HuH-7.5 (cell line): ENCODE measurements at places on chromosomes 12 and 14.

DNA sequence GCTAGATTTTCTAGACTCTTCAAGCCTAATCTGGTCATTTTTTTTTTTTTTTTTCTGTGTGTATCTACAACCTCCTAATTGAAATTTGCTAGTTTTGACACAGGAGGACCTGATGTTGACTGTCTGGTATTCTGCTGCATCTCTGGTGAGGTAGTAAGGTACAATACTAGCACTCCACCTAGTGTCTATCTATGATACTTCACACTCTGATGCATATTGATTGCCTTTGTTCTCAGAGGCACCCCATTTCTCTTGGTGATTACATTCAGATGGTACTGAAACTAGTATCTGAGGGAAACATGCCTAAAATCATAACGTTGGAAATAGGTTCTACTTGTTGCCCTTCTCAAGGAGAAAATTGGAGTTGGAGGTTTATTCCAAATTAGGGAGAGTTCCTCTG lies 930.5 kb upstream of the NOVA1 start:
- DNase-seq, result peak; percentile 25

- DNase-seq, result no peak
Observed at GRCh38 chr14:24857277-24857676, 192.7 kb downstream of the STXBP6 start.

GRCh38 chr14:105060751-105061427 lies 4.3 kb downstream of the GPR132 start:
- no peak for DNase-seq

- no peak for DNase-seq
Observed at GRCh38 chr14:79325071-79325470, 886.2 kb downstream of the DIO2 start.

DNA sequence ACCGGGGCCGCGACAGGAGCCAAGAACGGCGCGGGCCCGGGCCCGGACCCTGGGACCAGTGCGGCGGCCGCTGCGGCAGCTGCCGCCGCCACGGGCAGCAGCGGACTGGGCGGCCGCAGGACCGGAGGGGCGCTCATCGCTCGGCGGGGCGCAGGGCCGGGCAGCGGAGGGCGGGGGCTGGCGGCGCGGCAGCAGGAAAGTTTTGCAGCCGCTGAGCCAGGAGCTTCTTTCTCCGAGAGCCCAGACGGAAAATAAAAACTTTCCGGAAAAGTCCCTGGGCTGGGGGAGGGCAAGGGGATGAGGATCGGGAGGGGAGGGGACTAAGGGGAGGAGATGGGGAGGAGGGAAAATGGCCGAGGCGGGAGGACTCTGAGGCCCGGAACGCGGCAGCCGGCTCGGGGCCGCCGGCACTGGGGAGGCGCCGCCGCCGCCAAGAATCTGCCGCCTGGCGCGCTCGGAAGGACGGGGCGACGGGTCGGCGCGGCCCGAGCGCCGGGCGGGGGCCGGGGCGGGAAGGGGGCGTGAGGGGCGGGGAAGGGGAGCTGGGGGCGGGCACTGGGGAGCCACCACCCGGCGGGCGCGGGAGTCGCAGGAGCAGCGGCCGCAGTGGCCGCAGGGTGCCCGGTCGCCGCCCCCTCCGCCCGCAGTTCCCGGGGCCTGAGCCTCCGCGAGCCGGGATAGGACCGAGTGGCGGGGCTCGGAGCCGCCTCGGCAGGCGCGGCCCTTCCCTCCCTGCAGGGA lies at the start of gene PRKD1:
Gene PRKD1, minus strand, starts transcription at position 472 of the 741 bp plus-strand sequence.
- DNase-seq, result peak; percentile 92

DNA sequence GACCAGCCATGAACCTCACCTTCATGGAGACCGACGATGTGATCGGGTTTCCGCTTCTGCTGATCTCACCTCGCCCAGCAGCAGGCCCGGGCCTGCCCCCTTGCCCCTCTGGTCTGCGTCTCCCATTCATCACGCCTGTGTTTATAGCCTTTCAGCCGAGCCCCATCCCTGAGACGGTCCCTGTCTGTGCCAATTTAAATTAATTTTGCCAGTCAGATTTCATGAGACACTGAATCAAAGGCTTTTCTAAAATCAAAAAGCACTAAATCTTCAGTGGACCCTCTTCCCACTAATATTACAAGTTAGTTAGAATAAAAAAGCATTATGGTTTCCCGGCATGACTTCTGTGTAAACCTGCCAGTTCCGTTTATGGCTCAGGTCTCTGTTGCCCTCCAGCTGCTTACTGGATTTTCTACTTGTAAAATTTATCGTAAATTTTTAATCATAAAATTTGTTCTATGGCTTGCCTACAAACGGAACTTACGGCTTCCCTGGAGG lies 155.9 kb downstream of the ESRRB start:
- DNase-seq, result no peak

DNA sequence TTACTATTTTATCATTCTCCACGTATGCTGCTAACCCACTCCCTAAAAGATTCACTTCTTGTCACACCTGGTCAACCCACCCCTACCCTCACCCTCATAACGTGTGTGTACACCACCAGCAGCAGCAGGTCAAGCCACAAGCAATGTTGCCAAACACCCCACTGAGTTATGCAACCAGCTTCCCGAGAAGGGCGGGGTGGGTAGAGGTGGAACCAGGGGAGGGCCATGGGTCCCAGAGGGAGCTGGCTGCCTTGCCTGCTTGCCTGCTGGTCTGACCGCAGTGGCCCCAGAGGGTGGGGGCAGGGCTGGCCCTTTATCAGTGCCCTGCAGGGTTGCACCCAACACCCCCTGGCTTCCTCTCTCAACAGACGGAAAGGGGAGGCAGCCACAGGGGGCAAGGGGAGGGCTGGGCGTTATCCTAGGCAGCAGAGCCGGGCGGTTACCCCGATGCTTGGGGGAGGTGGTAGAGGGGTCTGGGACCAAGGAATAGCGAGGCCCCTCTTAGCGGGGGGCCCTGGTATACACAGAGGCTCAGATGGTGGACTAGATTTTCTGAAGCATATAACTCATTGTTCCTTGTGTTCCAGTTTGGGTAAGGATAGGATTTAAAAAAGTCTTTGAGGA lies 3.5 kb upstream of the NFE2 start:
- DNase-seq, result peak; percentile 83

DNA sequence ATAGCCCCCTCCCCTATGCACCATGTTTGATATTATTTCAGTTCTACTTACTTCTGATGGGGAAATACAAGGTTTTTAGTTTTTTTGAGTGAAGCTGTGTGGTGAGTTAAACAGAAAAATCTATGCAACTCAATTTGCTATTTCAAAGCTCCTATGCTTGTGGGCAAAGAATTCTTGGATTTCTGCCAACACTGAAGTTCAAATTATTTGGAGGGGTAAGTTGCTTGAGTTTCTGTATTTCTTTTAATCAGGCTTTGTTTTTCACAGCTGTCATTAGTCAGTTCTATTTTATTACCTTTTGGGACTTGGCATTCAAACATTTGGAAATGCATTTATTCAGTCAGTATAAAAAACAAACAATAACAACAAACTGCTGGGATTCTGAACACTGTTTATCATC lies 407.5 kb upstream of the MGAT4C start:
- no peak for DNase-seq

DNA sequence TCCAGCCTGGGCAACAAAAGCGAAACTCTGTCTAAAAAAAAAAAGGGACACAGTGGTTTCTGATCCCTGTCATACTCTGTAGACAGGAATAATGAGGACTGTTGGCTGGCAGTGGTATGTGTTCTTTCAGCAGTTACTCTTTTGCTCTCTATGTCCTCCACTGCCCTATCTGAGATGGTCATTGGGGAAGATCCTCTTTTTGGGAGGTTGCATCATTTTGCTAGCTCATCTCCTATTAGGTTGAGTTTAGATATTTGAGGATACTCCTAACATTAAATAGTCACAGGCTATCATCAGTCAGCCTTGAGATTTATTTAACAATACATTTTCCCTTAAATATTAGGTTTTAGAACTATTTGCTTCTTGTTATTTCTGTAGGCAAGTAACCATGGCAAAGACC lies 5.9 kb upstream of the CCDC91 start:
- DNase-seq, result no peak

DNA sequence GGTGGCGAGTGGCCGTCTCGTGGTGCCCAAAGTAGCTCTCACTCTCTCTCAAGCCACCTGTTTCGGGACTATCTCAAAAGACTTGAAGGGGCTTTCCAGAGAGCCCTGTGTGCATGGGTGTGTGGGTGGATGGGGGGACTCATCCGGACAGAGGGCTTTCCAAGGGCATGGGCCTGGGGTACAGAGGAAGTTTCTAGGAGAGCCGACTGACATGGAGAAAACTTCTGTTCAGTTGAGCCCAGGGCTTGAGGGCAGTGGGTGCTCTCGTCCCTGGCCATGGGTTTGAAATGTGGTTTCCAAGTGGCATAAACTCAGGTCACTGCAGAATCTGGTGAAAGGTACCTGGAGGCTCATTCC lies 47.4 kb upstream of the MEG3 start:
- no peak for DNase-seq

GRCh38 chr14:81177225-81177624 lies 43.5 kb downstream of the GTF2A1 start:
- no peak for DNase-seq
